Fibroblast of lung (primary cell): ENCODE measurements at places on chromosomes 2 and 18.
A peak's percentile ranks its signal among the peaks of the same experiment; 100 is the strongest.

GRCh38 chr2:232772531-232772930 lies 3.8 kb downstream of the KCNJ13 start:
- DNase-seq = no peak

DNA sequence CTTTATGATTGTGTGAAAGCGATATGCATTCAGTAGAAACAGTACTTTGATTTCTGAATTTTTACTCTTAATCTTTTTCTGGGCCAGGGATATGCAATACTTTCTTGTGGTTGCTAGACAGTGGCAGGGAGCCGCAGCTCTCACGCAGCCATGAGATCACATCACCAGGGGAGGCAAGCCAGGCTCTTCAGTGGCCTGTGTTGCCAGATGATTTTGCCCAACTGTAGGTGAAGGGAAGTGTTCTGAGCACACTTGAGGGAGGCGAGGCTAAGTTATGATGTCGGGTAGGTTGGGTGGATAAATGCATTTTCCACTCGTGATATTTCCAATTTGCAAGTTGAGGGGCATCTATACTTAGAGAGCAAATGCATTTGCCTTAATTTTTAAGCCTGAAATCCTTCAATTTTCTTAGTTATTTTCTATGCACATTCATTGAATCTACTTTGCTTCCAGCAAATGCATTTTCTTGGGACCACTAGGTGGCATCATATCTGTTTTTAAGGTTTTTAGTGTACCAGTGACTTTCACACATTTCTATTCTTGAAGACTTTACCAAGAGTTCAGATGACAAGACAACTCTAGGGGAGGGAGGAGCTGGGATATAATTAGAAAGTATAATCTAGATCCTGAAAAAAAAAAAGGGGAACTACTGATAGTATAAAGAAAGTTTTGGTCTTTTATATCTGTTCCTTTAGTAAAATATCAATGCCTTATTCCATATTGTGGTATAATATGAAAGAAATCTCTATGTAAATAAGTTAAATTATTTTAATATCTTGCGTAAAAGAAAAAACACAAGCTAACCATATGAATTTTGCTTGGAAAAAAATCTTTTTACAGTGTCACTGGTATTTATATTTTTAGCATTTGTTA lies 643.3 kb downstream of the SOCS6 start:
- peak; percentile 19 for DNase-seq

GRCh38 chr2:236787885-236788284 lies 218.3 kb downstream of the ACKR3 start:
- DNase-seq = no peak

DNA sequence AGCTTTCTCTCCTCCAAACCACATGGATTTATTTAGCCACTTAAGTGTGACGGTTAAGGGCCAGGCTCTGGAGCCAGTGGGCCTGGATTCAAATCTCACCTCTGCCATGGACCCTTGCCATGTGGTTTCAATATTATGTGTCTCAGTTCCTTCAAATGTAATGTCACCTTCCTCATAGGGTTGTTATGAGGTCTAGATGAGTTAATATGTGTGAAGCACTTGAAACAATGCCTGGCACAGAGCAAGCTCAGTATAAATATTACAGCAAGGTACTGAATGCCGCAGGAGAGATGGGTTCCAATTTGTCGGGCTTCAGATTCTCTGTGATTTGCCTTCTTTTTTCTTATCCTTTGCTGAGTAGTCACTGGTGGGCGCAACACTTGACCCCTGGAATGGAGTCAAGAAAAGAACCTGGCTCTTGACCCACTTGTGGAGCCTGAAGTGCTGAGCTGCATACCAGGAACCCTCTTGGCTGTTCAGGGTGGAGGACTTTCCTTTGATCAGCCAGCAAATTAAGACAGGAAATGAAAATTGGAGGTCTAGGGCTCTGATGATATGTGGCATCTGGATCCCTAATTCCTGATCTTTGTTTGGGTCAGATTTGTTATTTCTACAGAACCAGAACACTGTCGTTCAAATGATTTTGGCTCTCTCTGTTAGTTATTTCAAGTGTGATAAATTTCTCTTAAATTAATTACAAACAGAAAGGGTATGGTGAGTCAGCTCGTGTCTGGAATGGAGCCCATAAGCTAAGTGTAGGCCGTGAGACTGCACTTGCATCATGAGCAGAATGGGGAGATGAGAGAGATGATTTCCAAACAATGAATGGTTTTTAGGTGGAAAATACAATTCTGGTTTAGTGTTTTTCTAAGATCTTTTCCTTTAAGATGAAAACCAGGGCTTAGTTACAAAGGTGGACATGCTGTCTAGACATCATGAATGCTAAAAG lies 293.0 kb downstream of the KCNS3 start:
- DNase-seq = peak; percentile 87

GRCh38 chr2:200435379-200435778 lies 74.5 kb downstream of the KCTD18 start:
- DNase-seq = peak; percentile 53
